BE2C (cell line): ENCODE measurements at places on chromosomes 6 and 20.

DNA sequence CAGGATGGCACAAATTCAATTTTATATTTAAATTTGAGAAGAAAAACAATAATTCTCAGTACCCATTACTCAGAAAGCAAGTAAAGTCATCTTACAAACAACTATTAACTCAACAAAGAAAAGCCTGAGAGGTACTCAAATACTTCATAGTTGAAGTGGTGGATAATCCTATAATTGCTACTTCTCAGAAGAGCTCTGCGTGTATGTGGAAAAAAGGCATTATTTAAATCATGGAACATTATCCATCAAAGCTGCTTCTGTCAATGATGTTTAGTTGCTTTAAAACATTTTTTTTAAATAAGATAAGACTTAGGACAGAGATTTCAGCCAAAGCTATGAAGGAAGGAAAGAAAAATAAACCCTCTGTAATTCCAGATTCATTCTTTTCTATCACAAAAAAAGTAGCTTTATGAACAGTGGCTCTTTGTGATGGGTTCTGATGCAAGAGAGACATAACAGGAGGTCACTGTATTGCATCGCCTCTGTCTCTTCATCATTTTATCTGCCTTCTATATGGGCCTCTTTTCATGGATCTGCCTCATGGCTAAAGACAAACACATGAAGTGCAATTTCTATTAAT lies 367.9 kb upstream of the SLC35B3 start:
- no peak for DNase-seq

DNA sequence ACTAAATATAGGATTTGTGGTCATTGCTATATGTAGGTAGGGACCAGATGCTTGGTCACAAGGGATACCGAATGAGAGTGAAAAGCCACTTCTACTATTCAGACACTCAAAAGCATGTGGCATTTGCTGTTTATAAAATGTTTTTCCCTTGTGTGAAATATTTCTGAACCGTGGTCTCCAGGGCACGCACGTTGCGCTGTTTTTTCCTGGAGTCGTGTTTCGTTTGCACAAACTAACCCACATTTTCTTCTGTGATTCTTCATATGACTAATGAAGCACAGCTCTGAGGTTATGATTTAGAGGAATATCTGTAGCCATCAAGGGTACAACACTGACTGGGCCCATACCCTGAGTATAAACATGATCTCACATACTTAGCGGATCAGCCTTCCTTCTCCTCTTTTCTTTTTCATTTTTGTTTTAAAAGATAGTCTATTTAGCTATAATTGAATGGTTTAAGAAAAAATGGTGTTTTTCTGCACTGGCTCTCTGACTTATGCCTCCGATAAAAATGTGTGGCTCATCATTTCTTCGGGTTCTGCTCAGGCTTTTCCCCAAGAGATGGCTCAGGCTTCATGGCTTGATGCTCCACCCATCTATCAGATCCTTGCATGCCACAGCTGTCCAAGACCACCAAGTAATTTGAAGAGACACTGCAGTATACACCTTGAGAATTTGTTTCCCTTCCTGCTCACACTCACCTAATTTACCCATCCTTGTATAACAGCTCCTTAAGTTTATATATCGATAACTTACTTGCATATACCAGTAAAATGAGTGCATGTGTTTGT lies 59.9 kb upstream of the HBS1L start:
- DNase-seq, result no peak

DNA sequence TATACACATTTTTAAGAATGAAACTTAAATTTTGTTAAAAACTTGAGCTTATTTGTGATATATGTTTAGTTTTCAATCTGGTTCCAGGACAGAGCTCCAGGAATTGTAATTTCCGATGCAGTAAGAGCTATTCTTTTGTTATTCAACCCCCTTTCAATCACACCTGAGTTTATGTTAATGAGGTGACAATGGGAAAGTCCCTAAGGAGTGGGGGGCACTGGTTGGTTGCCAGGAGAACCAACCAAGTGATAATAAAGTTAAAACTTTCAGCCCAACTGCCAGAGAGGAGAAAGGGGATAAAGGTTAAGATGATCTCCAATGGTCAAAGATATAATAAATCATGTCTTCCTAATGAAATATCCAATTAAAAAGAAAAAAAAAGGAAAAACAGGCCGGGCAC lies 19.8 kb downstream of the MDN1 start:
- no peak for DNase-seq

- DNase-seq, result no peak
Measured at GRCh38 chr20:23161968-23162696, 76.0 kb upstream of the CD93 start.

DNA sequence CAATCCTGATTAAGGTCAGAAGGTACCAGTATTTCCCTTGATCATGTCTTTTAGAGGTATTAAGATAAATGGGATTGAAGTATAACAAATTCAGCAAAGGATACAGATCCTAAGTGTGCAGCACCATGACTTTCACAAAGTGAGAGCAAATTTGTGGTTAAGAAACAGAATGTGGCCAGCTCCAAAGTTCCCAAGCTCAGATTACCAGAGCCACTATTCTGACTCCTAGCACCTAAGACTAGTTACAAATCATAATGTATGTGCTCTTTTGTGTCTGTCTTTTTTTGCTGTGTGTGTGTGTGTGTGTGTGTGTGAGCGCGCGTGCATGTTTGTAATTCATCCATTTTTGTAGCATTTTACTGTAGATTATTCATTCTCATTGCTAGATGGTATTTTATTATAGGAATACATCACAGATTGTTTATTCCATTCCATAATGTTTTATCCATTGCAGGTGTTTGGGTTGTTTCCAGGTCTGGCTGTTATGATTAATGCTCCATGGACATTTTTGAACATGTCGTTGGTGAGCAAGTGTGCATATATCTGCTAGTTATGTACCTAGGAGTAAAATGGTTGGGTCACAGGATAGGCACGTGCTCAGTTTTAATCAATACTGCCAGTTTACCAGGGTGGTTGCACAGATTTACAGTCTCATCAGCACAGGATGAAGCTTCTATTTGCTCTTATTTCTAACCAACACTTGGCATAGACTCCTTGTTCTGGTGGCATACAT lies 314.0 kb upstream of the JAG1 start:
- DNase-seq, result no peak

DNA sequence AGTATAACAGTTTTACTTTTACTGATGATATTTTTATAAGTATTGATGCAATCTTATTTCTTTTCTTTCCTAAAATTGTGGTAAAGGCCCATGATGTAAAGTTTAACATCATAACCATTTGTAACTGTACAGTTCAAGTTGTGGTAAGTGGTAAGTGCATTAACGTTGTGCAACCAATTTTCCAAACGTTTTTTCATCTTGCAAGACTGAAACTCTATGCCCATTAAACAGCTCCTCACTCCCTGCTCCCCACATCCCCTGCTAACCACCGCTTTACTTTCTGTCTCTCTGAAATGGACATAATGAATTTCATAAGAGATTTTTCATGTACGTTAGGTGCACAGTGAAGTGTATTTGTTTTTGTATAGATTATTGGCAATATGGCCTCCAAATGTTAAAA lies 106.0 kb downstream of the PACRG start:
- DNase-seq, result no peak

DNA sequence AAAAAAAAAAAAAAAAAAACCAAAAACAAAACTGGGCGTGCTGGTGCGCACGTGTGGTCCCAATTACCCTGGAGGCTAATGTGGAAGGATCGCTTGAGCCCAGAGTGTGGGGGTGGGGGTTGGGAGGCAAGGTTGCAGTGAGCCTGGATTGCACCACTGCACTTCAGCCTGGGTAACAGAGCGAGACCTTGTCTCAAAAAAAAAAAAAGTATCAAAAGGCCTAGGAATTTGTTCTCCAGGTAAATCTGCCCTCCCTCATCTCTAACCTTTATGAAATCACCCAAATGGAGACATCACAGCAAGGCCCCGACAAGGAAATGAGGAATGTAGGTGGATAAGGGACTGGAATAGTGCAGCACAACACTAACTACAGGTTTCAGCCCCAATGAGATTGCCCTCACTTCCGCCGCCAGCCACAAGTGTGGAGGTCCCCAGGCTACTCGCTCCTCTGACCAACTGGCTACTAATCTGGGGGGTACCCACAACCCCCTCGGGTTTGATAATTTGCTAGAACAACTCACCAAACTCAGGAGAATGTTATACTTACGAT lies 36.8 kb upstream of the DDR1 start:
- DNase-seq, result no peak

DNA sequence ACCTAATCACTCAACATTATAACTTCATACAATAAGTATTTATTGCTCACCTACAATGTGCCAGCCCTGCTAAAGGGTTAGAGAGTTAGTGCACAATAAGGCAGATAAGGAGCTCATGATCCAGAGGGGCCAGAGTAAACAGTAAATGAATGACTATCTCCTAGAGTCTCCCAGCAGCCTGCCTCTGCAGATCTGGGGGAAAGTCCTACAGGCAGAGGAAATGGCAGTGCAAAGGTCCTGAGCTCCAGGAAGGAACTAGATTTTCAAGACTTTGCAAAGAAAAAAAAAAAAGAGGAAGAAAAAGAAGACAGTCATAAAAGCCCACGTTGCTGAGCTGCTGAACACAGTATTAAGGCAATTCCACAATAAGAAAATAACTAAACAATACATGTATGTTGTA lies 160.1 kb downstream of the SIM1 start:
- no peak for DNase-seq

DNA sequence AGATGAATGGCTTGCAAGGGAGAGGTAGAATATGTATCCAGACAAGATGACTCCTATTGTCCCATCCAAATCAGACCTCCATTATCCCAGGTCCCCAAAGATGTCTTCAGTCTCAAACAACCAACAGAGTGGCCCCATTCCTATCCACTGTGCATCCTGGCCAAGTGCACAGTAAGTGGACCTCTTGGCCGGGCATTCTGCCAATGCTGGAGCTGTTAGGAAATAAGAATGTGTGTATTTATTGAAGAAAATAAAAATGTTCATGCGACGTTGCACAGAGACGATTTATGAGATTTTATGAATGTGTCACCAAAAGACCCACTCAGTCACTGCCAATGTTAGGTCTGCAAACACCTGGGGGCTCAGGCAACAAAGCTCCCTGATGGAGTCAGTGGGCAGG lies 196.0 kb downstream of the MAFB start:
- no peak for DNase-seq

DNA sequence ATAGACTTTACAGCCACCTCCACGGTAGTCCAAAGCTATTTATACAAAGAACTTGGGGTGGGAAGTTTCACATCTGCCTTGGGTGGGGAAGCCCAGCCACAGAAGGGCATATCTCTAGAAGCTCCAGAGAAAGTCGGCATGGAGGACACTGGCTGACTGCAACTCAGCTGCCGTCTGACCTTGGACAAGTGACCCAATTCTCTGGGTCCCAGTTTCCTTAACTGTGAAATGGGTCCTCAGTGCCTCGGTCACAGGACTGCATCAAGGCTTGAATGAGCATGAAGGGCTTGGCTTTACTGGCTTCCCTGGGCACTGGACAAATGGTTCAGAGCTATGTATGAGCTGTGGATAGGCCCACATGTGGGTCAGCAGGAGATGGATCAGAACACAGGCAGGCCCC lies 58.6 kb downstream of the NOL4L start:
- DNase-seq, result no peak

DNA sequence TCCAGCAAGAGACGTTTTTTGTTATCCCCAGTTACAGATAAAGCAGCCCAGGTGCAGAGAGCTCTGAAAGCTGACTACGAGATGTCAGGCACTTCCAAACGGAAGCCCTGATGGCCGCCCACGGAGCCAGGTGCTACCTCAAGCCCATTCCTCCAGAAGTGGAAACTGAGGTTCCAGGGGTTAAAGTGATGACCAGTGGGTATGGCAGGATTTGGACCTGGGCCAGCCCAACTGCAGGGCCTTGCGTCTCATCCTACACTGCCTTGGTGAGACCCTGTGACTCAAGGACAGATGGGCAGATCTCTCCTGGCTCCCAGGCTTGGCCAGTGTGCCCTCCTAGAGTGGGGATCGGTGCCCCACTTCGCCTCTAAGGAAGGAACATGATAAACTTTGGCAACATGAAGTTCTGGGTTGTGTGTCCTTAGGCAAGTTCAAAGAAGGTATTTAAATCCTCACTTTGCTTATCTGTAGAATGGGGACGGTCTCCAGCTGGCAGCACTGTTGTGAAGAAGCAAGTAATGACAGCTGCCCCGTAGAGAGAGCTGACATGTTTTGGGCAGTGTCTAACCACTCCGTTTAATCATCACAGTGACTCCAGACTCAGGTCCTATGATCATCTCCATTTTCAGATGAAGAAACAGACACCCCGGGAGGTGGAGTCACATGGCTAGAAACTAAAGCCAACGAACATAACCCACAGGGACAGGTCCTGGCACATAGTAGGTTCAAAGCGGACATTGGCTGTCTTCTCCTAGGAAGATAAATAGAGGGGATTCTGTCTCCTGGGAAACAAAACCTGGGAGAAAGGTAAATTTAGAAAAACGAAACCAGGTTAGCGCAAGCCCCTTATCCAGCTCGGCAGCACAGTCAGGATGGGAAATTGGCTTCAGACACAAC lies 34.4 kb upstream of the CDH22 start:
- no peak for DNase-seq

DNA sequence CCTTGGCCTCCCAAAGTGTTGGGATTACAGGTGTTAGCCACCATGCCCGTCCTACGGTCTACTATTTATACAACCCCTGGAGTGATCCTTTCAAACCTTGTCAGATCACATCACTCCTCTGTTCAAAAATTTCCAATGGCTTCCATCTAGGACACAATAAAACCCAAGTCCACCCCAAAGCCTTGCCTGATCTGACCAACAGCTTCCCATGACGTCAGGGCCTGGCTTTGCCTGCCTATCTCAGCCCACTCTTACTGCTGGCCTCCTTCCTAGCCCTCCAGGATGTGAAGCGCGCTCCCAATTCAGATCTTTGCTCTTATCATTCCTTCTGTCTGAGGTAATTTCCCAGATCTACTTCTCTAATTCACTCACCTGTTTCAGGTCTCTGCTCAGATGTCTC lies 128.4 kb downstream of the LINC00237 start:
- no peak for DNase-seq

GRCh38 chr6:109609737-109610136 lies 81.3 kb downstream of the AK9 start:
- DNase-seq, result no peak

GRCh38 chr6:121770943-121771342 lies 335.5 kb downstream of the GJA1 start:
- DNase-seq, result no peak

- DNase-seq, result no peak
Measured at GRCh38 chr6:41226752-41227151, 1.4 kb upstream of the TREML4 start.

DNA sequence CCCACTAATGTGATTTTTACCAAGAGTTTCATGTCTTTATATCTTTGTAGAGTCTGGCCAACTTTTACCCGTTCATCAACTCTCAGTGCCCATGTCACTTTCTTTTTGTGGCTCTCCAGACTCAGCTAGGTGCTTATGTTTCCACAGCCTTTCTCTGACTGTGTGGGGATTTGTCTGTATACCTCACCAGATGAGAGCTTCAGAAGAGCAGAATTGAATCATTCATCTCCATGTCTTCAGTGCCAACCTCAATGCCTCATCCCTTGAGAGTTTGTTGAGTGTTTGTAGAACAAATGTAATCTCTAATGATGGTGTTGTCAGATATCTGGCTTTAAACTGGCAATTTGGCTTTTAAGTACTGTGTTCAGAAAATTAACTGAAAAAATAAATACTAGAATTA lies 16.8 kb upstream of the CCN2 start:
- DNase-seq, result no peak

GRCh38 chr20:53813636-53814035 lies 220.0 kb upstream of the ZNF217 start:
- no peak for DNase-seq

GRCh38 chr20:58473453-58474425 lies 41.5 kb downstream of the APCDD1L start:
- DNase-seq, result no peak

- DNase-seq, result no peak
Measured at GRCh38 chr6:156849806-156850205, 72.6 kb downstream of the ARID1B start.

GRCh38 chr20:1563598-1563997 lies 6.1 kb upstream of the SIRPD start:
- no peak for DNase-seq
